NCI-H460 (cell line): ENCODE measurements at places on chromosomes 7 and 10.

DNA sequence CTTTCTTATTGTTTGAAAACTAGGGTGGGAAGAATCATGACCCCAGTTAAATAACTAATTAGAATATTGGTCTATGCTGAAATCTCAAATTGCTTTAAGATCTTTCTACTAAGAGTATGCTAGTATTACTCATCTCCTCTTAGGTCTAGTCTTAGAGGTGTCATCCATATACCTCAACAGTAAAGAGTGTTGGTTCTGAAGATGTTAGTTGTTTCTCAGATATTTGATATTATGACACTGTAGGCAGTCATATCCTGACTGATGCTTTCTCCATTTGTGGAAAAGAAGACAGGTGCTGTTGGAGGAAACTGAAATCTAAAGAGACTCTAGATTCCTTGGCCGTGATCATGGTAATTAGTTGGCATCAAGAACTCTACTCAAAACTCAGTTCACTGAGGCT lies 21.2 kb downstream of the BPGM start:
- DNase-seq = no peak

- no peak for DNase-seq
Observed at GRCh38 chr7:66930341-66930740, 9.3 kb downstream of the TMEM248 start.

GRCh38 chr10:54120806-54121205 lies 680.2 kb downstream of the PCDH15 start:
- no peak for DNase-seq

- DNase-seq = peak; percentile 93
Observed at GRCh38 chr7:138161600-138162081, 85.4 kb downstream of the AKR1D1 start.

DNA sequence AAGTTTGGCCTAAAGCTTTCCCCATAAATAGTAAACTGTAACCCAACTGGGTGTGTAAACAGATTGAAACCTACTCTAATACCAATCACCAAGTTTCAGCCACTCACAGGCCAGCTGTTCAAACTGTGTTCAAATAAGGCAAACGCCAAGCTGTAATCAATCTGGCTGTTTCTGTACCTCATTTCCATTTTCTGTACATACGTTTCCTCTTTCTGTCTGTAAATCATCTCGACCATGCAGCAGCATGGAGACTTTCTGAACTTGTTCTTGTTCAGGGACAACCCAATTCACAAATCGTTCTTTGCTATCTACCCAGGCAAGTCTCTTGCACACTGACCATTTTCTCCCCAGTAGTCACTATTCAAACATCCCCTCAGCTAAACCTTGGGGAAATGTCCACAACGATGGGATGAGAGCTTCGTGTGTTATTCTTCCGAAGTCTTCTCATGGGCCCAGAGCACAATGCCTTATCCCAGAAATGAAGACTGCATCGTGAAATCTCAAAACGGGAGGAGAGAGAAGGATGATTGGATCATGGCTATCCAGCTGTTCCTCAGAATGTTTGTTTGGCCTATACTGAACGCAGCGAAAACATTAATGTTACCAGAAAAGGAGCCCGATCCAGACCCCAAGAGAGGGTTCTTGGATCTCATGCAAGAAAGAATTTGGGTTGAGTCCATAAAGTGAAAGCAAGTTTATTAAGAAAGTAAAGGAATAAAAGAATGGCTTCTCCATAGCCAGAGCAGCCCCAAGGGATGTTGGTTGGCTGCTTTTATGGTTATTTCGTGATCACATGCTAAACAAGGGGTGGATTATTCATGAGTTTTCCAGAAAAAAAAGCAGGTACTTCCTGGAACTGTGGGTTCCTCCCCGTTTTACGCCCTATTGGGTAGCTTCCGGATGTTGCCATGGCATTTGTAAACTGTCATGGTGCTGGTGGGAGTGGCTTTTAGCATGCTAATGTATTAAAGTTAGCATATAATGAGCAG lies 86.2 kb downstream of the SLC16A9 start:
- DNase-seq = no peak

GRCh38 chr10:116178086-116178605 lies 94.9 kb downstream of the GFRA1 start:
- no peak for DNase-seq

GRCh38 chr7:150408393-150409299 lies 29.5 kb downstream of the ZNF775 start:
- DNase-seq = no peak

DNA sequence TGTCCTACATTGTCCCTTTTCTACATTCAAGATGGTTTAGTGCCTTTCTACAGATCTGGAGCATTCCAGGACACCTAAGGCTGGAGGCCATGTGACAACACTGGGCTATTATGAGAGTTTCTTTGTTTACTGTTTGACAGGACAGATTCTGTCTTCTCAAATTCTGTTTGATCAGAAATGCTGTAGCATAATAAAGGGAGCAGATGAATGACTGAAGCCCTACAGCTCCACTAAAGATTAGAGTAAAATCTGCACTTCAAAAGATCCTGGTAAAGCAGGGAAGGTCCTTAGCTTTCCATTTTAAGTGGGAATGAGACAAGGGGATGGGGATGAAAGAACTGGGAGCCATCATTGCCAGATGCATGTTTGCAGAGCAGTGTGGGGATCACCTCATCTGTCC lies 38.4 kb downstream of the TMEM229A start:
- DNase-seq = no peak
